ENCODE measurements at places on chromosomes 1 and 21.

GRCh38 chr1:15101801-15102200 lies 51.7 kb upstream of the TMEM51 start:
- DNase-seq: no peak

GRCh38 chr1:154743526-154744036 lies 126.5 kb downstream of the KCNN3 start:
- DNase-seq: no peak

- DNase-seq: no peak
These were observed 37.6 kb downstream of the DDAH1 start for GRCh38 chr1:85427331-85427730.

- DNase-seq: no peak
These were observed 21.3 kb downstream of the GPR137B start for GRCh38 chr1:236163463-236164153.

- peak; percentile 74 for DNase-seq
These were observed 33.0 kb upstream of the ID3 start for GRCh38 chr1:23592209-23592892.

DNA sequence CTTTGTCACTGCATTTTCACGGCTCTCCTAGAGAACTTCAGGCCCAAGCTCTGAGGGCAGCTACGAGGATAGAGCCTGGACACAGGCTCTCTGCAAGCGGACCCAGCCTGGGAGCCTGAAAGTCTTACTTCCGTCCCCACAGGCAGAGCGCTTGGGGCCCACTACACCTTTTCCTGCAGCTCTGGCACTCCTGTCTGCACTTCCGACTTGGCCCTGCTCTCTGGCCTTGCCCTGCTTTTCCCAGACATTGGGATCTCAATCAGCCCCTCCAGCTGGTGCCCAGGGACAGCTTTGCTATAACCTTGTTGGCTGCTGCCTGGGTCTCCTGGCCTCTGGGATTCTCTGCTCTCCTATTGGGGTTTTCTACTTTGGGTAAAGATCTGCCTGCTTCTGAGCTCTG lies 27.6 kb downstream of the WNT4 start:
- no peak for DNase-seq

Measured in NCI-H524 treated with DMSO at 0.1 percent for 48 hours (cell line).